ENCODE measurements at places on chromosomes 5 and 9.

DNA sequence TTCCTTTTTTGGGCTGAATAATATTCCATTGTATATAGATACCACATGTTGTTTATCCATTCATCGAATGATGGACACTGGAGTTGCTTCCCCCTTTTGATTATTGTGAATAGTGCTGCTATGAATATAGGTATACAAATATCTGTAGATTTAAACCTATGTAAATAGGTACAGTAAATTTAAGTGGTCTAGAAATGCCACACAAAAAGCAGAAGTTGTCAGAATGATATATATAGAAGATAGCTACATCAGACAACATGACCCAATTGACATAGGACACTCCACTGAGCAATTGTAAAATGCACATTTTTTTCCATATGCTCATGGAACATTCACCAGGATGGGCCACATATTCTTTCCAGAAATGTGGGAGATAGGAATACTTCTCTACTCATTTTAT is 77.6 kb downstream of the SMIM15 start:
- DNase-seq = no peak

- no peak for DNase-seq
Observed at GRCh38 chr5:98258939-98259338, 514.5 kb upstream of the RGMB start.

GRCh38 chr9:127067603-127068220 is 54.7 kb downstream of the ANGPTL2 start:
- no peak for DNase-seq

GRCh38 chr5:78661691-78662090 is 13.1 kb upstream of the LHFPL2 start:
- no peak for DNase-seq

DNA sequence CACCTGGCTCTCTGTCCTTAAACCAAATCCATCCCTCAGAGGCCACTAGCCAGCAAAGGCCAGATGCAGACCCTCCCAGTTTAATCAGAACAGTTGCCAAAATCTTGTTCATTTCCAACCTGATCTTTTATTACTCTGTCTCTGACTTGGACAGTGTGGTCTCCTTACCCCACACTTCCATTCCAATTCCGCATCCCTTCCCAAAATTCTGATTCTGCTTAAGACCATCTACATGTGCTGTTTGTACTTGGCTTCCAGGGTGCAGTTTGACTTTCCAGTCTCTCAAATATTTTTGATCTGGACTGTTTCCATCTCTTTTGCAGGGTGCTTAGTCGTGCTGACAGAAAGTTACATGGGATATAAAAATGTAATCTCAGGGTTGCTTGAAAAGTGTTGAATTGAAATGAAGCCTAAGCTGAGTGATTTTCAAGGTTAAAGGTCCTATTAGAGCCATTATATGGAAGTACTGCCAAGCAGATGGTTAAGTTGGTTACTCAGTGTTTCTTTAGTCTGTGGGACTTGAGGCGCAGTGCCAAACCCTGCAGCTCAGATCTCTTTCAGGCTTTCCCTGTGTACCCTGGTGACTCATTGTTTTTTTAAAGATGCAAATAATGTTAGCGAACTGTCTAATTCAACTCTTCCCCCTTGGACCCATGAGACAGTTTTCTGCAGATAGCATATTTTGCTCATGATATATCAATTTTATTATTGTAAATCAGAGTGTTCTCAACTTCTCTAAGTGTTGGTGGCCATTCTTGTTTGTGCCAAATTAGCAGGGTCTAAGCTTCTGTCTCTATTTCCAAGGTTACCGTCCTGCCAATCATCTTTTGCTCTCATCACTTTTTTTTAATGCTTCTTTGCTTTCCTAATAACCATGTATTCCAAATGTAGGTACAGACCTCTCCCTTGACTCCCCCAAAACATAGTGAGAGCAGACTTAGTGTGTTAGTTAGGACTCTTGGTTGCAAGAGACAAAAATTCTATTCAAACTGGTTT is 18.2 kb upstream of the DCP2 start:
- no peak for DNase-seq

GRCh38 chr9:92680166-92681119 is 10.5 kb upstream of the IPPK start:
- DNase-seq = no peak

- DNase-seq = no peak
Observed at GRCh38 chr9:89734600-89735041, 129.8 kb downstream of the GADD45G start.

DNA sequence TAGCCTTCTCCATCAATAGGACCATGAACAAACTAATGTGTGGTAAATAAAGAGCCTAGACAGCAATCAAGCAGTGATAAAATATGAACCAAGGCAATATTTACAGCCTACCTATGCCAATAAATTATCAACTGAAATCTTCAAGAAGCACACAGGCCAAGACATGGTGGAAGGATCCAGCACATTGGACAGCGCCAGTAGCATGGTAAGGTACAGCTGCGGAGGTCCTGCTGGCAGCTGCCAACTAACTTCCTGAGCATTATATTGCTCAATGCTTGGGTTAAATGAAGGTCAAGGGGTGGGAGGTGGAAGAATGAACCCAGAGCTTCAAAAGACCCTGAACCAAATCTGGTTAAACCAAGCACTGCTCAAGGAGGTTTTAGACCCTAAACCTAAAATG is 16.5 kb upstream of the SPDL1 start:
- DNase-seq = no peak

- no peak for DNase-seq
Observed at GRCh38 chr5:38832810-38833209, 13.0 kb upstream of the OSMR start.

Data from omental fat pad (tissue), 4 donors.